ENCODE measurements at places on chromosomes 1 and 21. TPM values are rescaled to one million over a fixed set of nuclear protein-coding genes. Genes with fewer than 3 reads are reported as not detected.

The HUNK gene
- polyA plus RNA-seq, result 7.8 TPM

The FUBP1 gene
- polyA plus RNA-seq, result 246 TPM

The LCA5L gene
- 3.1 TPM for polyA plus RNA-seq

The SIK1 gene
- polyA plus RNA-seq, result 7.6 TPM

The AQP10 gene
- not detected for polyA plus RNA-seq

The CFAP107 gene
- 7.5 TPM for polyA plus RNA-seq

The FAM151A gene
- 0.98 TPM for polyA plus RNA-seq

The BRDT gene
- polyA plus RNA-seq, result not detected

The ERICH3 gene
- polyA plus RNA-seq, result 16.0 TPM

The MAP1LC3C gene
- polyA plus RNA-seq, result 1.1 TPM

The POMGNT1 gene
- polyA plus RNA-seq, result 132 TPM
